ENCODE measurements at places on chromosomes 3 and 15. TPM values are rescaled to one million over a fixed set of nuclear protein-coding genes. Genes with fewer than 3 reads are reported as not detected.

The GUCA1C gene
- not detected for total RNA-seq

The AMOTL2 gene
- total RNA-seq = 96.4 TPM

The UBAP1L gene
- 1.1 TPM for total RNA-seq

The ISG20 gene
- 10.7 TPM for total RNA-seq

The PRR23E gene
- total RNA-seq = not detected

The NCK1 gene
- total RNA-seq = 57.2 TPM

The PGBD4 gene
- 1.9 TPM for total RNA-seq

The LRRIQ4 gene
- 0.19 TPM for total RNA-seq

The PPP2R3A gene
- total RNA-seq = 11.8 TPM

The CTXN2 gene
- total RNA-seq = not detected

The MYD88 gene
- total RNA-seq = 23.0 TPM

The FETUB gene
- total RNA-seq = not detected

The CHRFAM7A gene
- 0.19 TPM for total RNA-seq

The FAM43A gene
- 33.4 TPM for total RNA-seq

The BFSP2 gene
- not detected for total RNA-seq

The HTR3E gene
- not detected for total RNA-seq

Measured in regular cardiac myocyte (primary cell).